Vagina (tissue), 2 donors: ENCODE measurements at places on chromosomes 6 and 20. TPM values are rescaled to one million over a fixed set of nuclear protein-coding genes. Genes with fewer than 3 reads are reported as not detected.

MEP1A gene
- total RNA-seq, result not detected

GRCh38 chr6:12679341-12679740 lies 37.2 kb upstream of the PHACTR1 start:
- H3K36me3 ChIP-seq, result no peaks in the 10 kb centered on the region
- H3K4me3 ChIP-seq, result no peak overlapping the region
- DNase-seq, result no peak

DNA sequence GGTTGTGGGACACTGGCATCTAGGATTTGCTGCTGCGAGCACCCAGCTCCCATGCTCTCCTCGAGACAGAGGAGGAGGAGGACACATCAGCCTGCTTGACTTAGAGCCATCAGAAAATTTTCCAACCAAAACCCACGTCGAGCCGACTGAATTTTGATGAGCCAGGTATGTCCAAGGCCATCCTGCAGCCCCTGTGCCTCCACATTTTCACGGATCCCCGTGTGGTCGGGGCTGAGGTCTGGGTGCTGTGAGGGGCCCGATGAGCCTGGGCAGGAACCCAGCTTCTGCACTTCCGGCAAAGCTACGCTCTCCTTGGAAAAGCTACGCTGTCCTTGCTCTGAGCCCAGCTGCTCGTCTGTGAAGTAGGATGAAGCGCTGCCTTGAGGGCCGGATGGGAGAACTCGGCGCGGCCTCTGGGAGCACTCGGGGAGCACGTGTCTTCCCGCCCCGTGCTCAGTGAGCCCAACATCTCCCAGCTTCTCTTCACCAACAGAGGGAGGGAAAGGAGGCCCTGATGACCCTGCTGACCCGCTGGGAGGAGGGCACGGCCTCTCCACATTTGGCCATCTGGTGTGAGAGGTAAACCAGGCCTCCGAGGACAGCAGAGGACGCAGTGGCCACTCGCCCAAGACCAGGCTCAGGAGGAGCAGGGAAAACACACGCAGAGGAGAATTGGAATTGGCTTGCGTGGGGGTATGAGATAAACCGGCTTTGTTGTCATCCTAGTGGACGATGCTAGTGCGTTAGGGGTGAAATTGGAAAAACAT lies 33.9 kb downstream of the PSMG4 start:
- H3K27ac ChIP-seq, result no peak overlapping the region
- peaks cover 4% of the 10 kb centered on the region for H3K36me3 ChIP-seq
- no peaks in the 10 kb centered on the region for H3K4me1 ChIP-seq
- H3K4me3 ChIP-seq, result no peak overlapping the region
- DNase-seq, result no peak
- no peaks in the 10 kb centered on the region for H3K27me3 ChIP-seq

DNA sequence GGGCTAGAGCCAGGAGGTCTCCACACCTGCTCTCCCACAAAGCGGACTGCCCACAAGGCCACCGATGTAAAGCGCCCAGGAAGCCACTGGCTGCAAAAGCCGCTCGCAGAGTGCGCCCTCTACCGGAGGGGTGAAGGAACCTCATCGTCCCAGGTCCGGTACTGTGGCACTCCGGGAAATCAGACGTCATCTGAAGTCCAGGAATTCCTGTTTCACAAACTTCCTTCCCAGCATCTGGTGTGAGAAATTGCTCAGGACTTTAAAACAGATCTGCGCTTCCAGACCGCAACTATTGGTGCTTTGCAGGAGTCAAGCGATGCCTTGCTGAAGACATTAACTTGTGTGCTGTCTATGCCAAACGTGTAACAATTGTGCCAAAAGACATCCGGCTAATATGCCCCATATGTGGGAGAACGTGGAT lies 115.1 kb upstream of the ARID1B start:
- H3K27ac ChIP-seq, result no peak overlapping the region
- no peak overlapping the region for H3K4me3 ChIP-seq
- no peaks in the 10 kb centered on the region for H3K4me1 ChIP-seq
- no peaks in the 10 kb centered on the region for H3K36me3 ChIP-seq

DNA sequence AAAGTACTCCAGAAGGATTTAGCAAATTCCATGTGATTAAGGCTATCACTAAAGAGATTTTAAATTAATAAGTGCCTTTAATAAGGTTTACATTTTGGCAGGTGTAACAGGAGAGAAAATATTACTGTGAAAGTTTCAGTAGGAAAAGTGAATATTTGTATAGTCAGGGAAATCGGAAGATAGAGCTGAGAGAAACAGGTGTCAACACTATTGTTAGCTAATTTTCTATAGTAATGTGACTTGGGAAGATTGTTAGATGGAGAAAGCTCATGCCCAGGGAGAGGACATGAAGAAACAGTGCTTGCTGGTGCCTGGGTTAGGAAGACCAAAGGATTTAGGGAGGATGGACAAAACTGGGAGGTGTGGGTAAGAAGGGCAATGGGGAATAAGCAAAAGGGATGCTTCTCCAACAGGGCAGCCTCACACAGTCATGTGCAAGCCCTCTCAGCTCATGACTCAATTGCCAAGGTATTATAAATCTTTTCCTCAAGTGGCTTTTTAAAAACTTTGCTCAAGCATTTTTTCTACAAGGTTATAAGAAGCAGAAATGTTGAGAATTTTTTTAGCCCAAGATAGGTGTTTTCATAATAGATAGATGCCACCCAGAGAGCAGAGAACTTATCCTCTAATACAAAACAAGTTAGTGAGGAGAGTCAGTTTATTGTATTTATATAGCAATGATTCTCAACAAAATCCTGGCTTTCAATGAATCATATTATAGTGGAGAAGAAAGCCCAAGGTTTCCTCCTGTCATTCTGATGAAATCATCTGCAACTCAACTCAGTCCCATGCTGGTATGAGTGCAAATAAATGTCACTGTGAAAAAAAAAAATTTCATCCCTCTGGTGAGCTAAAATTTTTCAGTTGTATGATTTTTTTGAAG lies 325.2 kb upstream of the NT5E start:
- H3K4me3 ChIP-seq, result no peak overlapping the region
- H3K27me3 ChIP-seq, result no peaks in the 10 kb centered on the region
- no peaks in the 10 kb centered on the region for H3K4me1 ChIP-seq
- no peak for DNase-seq

GMNN gene
- total RNA-seq, result 13.5 TPM

PNLDC1 gene
- total RNA-seq, result not detected

- no peak overlapping the region for H3K27ac ChIP-seq
- H3K36me3 ChIP-seq, result peaks cover 39% of the 10 kb centered on the region
- no peaks in the 10 kb centered on the region for H3K27me3 ChIP-seq
- no peak overlapping the region for H3K4me3 ChIP-seq
- no peaks in the 10 kb centered on the region for H3K4me1 ChIP-seq
These were observed 52.5 kb downstream of the RBL1 start for GRCh38 chr20:37042986-37043972.

GRCh38 chr20:19120569-19120968 lies 91.9 kb upstream of the SLC24A3 start:
- H3K36me3 ChIP-seq, result no peaks in the 10 kb centered on the region
- H3K4me3 ChIP-seq, result no peak overlapping the region
- no peak for DNase-seq
- H3K27ac ChIP-seq, result no peak overlapping the region
- no peaks in the 10 kb centered on the region for H3K27me3 ChIP-seq
- peaks cover 12% of the 10 kb centered on the region for H3K4me1 ChIP-seq

- H3K4me1 ChIP-seq, result peaks cover 4% of the 10 kb centered on the region
- no peaks in the 10 kb centered on the region for H3K27me3 ChIP-seq
- H3K4me3 ChIP-seq, result no peak overlapping the region
- no peaks in the 10 kb centered on the region for H3K36me3 ChIP-seq
These were observed 43.3 kb downstream of the SOX4 start for GRCh38 chr6:21636876-21637275.

- no peaks in the 10 kb centered on the region for H3K36me3 ChIP-seq
- no peak overlapping the region for H3K4me3 ChIP-seq
These were observed 2.6 kb downstream of the ASF1A start for GRCh38 chr6:118896339-118897136.

BPIFA1 gene
- total RNA-seq, result not detected

GRCh38 chr20:51366155-51366886 lies 176.2 kb downstream of the NFATC2 start:
- H3K4me1 ChIP-seq, result peaks cover 13% of the 10 kb centered on the region
- no peaks in the 10 kb centered on the region for H3K36me3 ChIP-seq
- no peak for DNase-seq
- no peak overlapping the region for H3K4me3 ChIP-seq
- H3K27ac ChIP-seq, result peak overlapping the region; percentile 83

MOXD1 gene
- total RNA-seq, result 16.0 TPM

FUT9 gene
- not detected for total RNA-seq

HLA-DOA gene
- total RNA-seq, result 30.2 TPM

DNA sequence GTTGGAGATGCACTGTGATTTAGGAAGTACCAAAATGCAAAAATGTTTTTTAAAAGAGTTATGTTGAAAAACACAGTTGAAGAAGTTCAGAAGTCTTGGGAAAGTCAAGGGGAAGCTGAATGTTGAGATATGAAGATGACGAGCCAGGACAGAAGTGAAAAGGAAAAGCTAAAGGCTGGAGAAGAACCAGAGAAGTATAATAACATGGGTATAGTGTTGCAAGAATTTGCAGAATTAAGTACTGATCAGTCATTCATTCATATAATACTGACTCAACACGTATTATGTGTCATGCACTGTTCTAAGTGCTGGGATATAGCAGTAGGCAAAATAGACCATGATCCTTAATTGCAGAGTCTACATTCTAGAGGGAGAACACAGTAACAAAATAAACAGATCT lies 432.8 kb downstream of the CDC5L start:
- H3K4me1 ChIP-seq, result no peaks in the 10 kb centered on the region
- H3K4me3 ChIP-seq, result no peak overlapping the region
- no peaks in the 10 kb centered on the region for H3K27me3 ChIP-seq
- H3K27ac ChIP-seq, result no peak overlapping the region

DNA sequence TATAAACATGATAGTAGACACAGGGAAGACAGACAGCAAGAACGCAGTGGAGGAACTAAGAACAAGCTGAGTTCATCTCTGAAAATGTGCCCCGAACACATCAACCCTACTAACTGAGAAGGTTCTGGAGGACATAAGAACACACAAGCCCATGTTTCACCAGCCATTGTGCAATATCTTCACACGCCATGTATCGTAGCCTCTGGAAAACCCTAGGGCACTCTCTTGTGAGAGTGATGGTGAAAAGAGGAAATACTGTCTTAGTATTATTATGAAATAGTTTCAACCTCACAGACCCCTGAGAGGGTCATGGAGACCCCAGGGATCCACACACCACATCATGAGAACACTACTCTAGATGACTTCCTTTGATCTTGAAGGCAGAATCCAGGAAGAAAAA lies 26.1 kb upstream of the FOXF2 start:
- H3K27ac ChIP-seq, result no peak overlapping the region
- H3K4me3 ChIP-seq, result no peak overlapping the region
- no peaks in the 10 kb centered on the region for H3K4me1 ChIP-seq
- DNase-seq, result no peak
- no peaks in the 10 kb centered on the region for H3K36me3 ChIP-seq
- H3K27me3 ChIP-seq, result no peaks in the 10 kb centered on the region

DNA sequence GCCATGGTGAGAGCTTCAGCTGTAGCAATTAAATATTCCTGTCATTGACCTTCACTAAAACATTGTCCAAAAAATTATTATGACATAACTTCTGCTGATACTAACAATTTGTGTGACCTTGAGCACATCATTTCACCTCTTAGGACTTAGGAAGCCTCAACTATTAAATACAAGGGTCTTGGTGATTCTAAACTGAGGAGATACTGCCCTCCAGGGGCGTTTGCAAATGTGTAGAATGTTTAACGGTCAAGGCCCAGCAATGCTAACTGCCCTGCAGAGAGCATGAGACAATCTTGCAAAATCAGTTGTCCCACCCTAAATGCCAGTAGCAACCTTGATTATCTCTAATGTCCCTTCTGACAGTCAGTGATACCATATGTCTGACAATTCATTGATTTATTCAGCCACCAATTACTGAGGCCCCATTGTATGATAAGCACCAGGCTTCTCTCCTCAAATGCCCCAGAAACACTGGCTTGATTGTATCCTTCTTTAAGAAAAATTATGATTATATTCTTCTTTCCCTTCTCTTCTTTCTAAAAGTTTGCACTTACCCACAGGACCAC lies 284.1 kb upstream of the PLN start:
- H3K4me1 ChIP-seq, result no peaks in the 10 kb centered on the region
- no peak overlapping the region for H3K4me3 ChIP-seq
- H3K27ac ChIP-seq, result no peak overlapping the region
- H3K27me3 ChIP-seq, result no peaks in the 10 kb centered on the region
- no peak for DNase-seq

PRSS35 gene
- total RNA-seq, result not detected

PPP1R16B gene
- total RNA-seq, result 6.4 TPM
